Esophagus muscularis mucosa (tissue), 4 donors: ENCODE measurements at places on chromosomes 2 and 18. TPM values are rescaled to one million over a fixed set of nuclear protein-coding genes. Genes with fewer than 3 reads are reported as not detected.

GRCh38 chr2:240604291-240604938, 17.9 kb downstream of the CAPN10 start:
- no peaks in the 10 kb centered on the region for H3K27me3 ChIP-seq
- peaks cover 5% of the 10 kb centered on the region for H3K4me1 ChIP-seq
- no peak overlapping the region for H3K27ac ChIP-seq
- no peak for DNase-seq
- peaks cover 7% of the 10 kb centered on the region for H3K36me3 ChIP-seq

Gene STK25
- total RNA-seq, result 220 TPM

GRCh38 chr18:38751898-38752297, 1186.3 kb upstream of the CELF4 start:
- no peaks in the 10 kb centered on the region for H3K36me3 ChIP-seq
- peak overlapping the region; percentile 65 for H3K27ac ChIP-seq
- peaks cover 21% of the 10 kb centered on the region for H3K4me1 ChIP-seq
- DNase-seq, result no peak

- DNase-seq, result no peak
- no peak overlapping the region for H3K27ac ChIP-seq
- H3K36me3 ChIP-seq, result no peaks in the 10 kb centered on the region
- no peaks in the 10 kb centered on the region for H3K27me3 ChIP-seq
- H3K4me1 ChIP-seq, result peaks cover 70% of the 10 kb centered on the region
- H3K4me3 ChIP-seq, result no peak overlapping the region
Measured at GRCh38 chr2:68248806-68249205, 3.5 kb downstream of the PPP3R1 start.
